Neural crest cell (in vitro differentiated cells): ENCODE measurements at places on chromosomes 5 and 9.

DNA sequence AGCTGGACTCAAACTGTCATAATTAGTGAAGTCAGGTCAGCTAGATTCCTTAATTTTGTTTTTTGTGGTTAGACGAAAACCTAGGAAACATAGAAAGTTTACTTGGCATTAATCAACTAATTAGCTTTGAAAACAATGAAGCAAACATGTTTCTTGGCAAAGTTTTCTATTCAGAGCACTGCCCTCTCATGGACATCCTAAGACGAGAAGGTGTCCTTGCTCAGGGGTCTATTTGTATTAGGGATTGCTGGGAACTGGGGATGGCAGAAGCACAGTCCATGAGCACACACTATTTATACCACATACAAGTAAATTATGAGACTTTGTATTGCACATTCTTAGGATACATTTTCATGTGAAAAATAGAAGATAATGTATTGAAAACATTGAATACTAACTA is 49.7 kb downstream of the POC5 start:
- no peak for DNase-seq

- DNase-seq, result no peak
Measured at GRCh38 chr5:93331863-93332262, 249.2 kb downstream of the NR2F1-AS1 start.

DNA sequence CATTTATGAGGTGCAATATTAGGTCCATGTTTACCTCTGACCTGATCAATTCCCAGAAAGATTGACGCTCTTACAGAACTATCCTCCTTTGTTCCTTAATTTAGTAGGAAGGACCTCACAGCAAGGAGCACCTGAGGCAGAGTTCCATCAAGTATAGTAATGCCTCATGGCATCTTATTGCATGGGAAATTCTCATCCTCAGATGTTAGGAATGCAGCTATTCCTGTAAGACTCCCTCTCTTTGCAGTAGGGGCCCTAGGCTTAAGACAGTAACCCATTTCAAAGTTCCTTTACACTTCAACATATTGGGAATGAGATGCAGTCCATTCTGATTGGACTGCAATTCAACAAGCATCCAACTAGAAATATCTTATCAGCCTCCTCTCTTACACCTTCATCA is 69.8 kb downstream of the SLCO4C1 start:
- no peak for DNase-seq

GRCh38 chr9:134841180-134841904 is 39.3 kb upstream of the FCN2 start:
- no peak for DNase-seq

GRCh38 chr5:73119451-73120157 is 771 bp upstream of the TMEM171 start:
- no peak for DNase-seq

DNA sequence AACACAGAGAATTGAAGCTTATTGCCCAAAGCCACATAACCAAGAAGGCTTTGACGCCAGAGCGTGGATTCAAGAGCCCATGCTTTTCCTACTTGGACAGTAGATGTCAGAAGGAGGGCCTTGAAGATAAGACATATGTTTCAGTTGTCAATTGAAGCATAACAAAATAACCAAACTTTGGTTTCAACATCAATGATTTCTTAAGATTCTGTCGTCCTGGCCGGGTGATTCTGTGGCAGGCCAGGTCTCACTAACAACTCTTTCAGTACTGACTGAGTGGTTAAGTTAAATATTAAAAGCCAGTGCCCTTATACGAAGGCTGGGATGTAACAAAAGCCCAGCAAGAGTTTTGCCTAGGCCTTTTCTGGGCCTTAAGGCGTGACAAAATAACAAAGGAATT is 94.0 kb downstream of the RCL1 start:
- DNase-seq, result no peak

DNA sequence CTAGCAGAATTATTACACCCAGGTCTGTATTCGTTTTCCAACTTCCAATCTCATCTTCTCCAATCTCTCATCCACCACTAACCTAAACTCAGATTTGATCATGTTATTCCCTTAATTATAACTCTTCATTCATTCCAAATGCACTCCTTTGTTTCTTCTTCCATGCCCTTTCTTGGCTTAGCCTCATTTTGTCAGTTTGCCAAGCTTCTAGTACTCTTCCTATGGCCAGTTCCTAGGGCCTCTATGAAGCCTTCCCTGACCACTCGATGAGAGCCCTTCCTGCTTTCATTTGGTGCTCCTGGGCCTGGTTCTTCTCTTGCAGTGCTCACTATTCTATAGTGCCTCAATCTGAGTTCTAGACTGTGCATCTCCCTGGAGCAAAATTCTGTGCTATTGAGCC is 5.8 kb downstream of the FAM219A start:
- DNase-seq, result no peak

DNA sequence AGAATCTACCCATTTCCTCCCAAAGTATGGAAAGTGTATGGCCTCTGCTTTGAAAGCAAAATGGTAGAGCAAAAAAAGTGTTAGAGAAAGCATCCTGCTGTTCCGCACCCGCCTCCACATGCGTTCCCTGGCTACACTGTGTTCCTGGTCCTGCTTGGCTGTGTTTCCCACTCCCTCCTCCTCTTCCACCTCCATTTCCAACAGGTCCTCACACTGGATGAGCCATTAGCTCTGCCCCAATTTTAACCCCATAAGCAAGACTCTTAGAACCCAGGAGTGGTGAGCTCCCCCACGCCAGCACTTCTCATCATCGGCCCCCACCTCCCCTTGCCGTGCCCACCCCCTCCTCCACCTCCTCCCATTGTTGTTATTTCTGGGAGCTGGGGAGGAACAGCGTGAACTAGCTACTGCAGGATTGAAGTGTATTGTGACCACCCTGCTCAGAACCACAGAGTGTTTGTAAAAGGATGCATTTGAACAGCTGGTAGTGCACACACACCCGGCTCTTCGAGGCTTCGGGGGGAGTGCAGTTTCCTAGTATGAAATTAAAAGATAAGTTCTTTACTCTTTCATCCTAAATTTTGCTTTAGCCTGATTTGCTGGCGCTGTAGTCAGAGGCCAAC is 120.0 kb downstream of the PDZD2 start:
- no peak for DNase-seq

- no peak for DNase-seq
Measured at GRCh38 chr5:58276431-58276830, 183.5 kb downstream of the PLK2 start.

- DNase-seq, result no peak
Measured at GRCh38 chr9:122070728-122071515, 22.2 kb downstream of the TTLL11 start.

GRCh38 chr9:84139296-84140070 is 158.9 kb downstream of the RMI1 start:
- DNase-seq, result no peak
